NCI-H1105 (cell line): ENCODE measurements at places on chromosomes 11 and 22.

- no peak for DNase-seq
Measured at GRCh38 chr11:122668562-122669090, 13.1 kb downstream of the UBASH3B start.

GRCh38 chr11:64967375-64967774, 4.5 kb downstream of the MAJIN start:
- no peak for DNase-seq

GRCh38 chr22:30609260-30610185, 2.5 kb downstream of the TCN2 start:
- DNase-seq, result no peak

DNA sequence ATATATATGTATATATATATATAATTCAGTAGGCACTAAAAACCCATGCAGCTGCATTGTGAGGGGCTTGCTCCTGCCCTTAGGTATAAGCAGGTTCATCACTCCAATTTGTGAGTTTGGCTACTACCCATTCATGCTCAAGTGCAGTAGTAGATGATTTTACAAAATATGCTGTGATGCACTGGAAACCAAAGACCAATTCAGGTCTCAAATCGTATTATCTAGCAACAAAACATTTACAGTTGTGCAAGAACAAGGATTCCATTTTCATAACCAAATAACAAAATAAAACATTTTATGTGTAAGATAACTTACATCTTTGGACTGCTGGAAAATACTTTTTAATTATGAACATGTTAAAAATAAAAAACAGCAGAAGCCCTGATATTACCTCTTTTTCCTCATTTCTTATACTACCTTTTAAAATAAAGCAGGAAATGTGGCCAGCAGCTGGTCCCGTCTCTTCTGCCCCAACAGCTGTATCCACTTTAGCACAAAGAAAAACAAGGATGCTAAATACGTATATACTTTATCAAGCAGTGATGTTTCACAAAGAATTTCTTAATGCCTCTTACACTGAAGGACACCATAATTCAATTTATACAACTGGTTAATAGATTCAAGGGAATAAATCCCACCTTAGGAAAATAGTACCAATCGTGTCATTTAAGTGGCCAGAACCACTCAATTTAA, 2.8 kb downstream of the CREBZF start:
- no peak for DNase-seq

DNA sequence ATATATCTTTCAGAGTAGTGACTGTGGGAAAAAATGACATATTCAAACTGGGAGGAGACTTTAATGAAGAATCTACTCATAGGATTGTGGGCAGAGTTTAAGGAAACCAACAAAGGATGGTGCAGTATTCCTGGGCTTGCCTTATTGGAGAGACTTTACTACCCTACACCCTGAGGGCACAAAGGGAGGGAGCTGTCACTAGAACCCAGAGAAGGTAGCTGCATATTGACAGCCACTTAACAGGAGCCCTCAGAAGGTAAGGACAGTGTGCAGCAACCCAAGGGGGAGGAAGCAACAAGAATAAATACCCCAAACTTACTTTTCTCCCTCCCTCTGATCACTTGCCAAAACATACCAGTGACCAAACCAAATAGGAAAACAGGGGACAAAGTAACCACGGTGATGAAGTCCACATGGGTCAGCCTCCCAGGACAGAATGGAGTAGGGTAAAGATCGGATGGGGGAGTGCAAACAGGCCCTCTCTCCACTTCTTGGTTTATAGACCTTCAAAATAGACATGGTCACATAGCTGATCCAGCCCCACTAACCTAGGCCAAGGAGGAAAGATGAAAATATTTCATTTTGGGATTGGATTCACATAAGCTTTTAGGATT, 121.8 kb upstream of the SESN3 start:
- DNase-seq, result no peak

GRCh38 chr11:36092314-36093030, 148.6 kb downstream of the LDLRAD3 start:
- DNase-seq, result no peak
